ENCODE measurements at places on chromosomes 13 and 19.

DNA sequence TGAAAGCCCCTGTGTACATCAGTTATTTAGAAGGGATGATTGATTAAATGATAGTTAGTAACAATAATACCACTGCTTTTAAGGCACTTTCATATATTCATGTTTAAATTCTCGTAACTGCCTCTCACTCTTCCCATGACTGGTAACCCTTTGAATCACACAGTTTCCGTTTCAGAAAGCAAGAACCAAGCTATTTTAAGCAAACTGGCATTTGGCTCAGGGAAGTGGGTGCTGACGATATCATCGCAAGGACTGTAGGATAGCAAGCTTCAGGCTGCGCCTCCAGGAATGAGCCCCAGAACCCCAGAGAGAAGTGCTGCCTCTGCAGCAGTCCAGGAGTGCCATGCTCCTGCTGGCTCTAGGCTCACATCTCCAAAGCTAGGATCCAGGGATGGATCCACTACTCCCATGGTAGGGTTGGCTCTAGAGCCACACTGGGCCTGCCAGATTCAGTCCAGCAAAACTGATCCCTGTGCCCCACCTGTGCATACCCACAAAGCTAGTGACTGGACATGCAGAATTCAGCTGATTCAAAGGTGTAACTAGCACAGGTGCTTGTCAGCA, 313.5 kb downstream of the SLC7A1 start:
- DNase-seq = no peak

GRCh38 chr19:50252111-50252886, 48.9 kb downstream of the MYH14 start:
- DNase-seq = no peak

GRCh38 chr19:8965887-8966286, 44.3 kb downstream of the MUC16 start:
- no peak for DNase-seq

- no peak for DNase-seq
These were observed 636 bp upstream of the FOXO1 start for GRCh38 chr13:40666933-40667621.

- no peak for DNase-seq
These were observed 33.9 kb downstream of the USP12 start for GRCh38 chr13:27137759-27138158.

DNA sequence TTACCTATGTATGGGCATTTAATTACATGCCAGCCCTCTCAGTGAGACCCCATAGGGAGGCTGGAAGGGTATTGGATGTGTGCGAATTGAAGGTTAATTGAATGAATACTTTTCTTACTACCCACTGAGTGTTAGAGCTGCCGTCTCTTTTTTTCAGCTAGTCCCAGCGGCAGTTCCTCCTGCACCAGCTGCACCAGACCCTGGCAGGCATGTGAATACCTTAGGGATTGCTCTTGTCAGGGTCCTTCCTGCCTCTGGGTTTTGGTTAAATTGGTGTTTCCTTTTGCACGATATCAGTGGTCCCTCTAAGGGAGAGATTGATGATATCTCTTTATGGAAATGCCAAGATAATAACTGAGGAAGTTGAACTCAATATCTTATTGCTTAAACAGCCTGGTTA, 9.8 kb upstream of the CXCL17 start:
- DNase-seq = no peak

GRCh38 chr19:16051254-16052025, 24.9 kb upstream of the TPM4 start:
- DNase-seq = no peak

DNA sequence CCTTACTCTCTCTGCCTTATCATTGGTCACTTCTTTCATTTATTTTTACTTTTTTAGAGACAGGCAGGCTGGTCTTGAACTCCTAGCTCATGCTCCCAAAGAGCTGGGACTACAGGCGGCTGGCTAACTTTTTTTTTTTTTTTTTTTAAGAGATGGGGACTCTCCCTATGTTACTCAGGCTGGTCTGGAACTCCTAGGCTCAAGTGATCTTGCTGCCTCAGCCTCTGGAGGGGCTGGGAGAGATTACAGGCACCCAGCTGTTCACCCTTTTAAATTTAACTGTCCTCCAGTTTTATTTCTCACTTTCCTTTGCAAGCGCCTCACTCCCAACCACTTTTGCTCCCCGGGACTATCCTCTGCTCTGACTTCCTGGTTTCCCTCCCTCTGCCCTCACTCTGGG, 5.6 kb upstream of the CLDN10 start:
- no peak for DNase-seq

DNA sequence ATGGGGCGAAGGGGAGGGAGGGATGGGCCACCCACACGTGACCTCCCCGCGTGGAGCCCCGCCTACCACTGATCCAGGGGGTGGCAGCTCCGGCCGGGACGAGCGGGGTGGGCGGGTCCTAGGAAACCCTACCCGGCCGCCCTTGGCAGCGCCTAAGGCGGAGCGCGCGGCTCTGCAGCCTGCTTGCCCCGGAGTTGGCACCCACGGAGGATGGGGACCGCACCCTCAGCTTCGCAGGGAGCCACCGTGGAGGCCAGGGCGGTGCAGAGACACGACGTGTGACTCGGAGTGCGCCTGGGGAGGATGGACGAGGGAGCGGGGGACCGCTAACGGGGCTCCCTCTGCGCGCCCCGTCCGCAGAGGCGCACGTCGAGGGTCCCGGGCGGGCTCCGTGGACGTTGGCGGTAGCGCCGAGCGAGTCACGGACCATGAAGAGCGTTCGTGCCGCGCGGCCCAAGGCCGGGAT, at the start of gene RGS9BP:
Gene RGS9BP, plus strand, starts transcription at position 129 of the 466 bp plus-strand sequence. CDS start 416 bp downstream, outside the sequence.
- no peak for DNase-seq

DNA sequence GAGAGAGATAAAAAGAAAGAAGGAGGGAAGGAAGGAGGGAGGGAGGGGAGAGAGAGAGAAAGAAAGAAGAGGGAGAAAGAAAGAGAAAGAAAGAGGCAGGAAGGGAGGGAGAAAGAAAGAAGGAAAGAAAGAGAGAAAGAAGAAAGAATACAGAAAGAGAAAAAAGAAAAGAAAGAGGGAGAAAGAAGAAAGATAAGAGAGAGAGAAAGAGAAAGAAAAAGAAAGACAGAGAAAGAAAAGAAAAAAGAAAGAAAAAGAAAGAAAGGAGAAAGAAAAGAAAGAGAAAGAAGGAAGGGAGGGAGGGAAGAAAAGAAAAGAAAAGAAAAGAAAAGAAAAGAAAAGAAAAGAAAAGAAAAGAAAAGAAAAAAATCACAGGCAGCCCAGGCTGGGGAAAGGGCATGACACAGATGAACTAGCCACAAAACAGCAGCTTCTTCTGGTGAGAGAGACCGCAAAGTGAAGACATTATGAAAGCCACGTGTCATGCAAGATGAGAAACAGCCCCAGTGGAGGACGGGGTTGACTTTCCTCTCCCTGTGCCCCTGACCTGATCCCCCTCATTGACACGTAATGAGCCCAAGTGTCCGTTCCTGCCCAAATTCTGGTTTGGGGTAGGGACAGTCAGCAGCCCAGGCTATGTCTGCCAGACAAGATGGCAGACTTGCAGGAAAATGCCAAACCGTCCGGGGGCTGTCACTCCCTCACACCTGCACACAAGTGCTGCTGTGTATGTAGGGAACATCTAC, 102.1 kb downstream of the INSR start:
- DNase-seq = no peak

DNA sequence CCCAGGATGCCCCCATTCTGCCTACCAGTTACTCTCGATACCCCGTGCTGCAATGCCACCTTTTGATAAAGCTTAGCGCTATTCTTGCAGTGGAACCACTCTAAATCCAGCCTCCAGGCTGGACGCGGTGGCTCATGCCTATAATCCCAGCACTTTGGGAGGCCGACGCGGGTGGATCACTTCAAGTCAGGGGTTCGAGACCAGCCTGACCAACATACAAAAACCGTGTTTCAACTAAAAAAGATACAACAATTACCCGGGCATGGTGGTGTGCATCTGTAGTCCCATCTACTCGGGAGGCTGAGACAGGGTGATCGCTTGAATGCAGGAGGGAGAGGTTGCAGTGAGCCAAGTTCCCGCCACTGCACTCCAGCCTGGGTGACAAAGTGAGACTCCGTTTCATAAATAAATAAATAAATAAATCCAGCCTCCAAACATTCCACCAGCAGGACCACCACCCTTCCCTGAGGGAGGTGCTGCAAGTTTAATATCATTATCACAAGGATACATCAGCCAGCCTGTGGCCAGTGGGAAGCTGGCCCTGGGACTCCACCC, 27.7 kb downstream of the CYP2B6 start:
- DNase-seq = no peak

DNA sequence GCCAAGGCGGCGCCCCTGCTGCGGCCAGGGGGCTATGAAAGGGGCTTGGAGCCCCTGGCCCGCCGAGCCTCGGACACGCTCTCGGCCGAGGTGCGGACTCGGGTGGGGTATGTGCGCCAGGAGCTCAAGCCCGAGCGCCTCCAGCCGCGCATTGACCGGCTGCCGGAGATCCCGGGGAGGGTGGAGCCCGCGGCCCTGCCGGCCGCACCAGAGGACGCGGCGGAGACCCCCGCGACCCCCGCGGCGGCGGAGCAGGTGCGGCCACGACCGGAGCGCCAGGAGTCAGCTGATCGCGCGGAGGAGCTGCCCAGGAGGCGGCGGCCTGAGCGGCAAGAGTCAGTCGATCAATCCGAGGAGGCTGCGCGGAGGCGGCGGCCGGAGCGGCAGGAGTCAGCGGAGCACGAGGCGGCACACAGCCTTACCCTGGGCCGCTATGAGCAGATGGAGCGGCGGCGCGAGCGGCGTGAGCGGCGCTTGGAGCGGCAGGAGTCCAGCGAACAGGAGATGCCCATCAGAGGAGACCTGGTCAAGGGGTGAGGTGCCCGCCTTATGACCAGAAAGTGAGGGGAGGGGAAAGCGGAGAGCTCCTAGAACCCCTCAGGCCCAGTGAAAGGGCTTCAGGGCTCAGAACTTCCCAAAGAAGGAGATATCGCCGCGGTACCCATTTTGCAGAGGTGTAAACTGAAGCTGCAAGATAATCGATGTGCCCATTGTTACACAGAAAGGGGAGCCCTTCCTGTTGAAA, 8.8 kb upstream of the SHKBP1 start:
- DNase-seq = no peak

- DNase-seq = no peak
These were observed 155.0 kb downstream of the CYSLTR2 start for GRCh38 chr13:48808683-48809082.

GRCh38 chr19:45156011-45156630, 4.7 kb downstream of the NKPD1 start:
- DNase-seq = no peak

DNA sequence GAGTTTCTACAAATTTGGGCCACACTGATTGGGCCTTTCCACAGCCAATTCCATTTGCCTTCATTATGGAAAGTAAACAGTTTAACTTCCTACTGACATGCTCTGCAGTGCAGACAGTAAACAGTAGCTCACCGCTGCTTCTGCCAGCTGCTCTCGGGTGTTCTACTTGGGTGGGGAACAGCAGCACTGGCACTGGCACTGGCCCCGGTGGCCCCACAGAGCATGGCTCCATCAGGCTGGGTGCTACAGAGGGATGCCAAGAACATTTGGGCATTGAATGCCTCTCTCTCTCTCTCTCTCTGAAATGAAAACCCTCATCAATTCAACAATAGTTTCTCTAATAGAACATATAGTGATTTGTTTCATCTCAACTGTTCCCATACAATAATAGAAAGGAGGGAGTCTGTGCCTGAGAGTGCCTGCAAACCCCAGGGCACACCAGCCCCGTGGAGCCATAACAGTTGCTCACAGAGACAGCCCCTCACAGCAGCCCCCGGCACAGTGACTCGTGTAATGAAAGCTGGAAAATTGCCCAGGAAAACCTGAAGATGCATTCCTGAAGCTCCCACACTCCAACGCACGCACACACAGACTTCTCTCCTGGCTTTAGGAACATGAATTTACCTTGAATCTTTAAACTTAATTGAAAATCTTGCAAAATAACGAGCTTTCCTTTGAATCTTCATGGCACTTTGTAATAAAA, 38.2 kb upstream of the GJB6 start:
- no peak for DNase-seq

DNA sequence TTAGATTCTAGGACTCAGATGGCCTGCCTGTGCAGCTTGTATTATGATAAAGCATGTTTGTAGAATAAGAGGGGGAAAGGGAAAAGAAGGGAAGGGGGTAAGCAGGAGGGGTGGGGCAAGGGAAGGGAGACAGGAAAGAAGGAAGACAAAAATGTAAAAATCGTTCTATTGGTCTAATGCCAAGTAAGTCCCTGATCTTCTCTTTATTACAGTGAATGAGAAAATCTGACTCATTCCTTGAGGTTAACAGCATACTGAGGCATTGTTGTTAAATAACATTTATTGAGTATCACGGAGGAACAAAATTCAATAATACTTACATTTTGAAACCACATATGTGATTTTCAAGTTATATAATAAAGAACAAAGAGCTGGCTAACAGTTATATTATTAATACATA, 1534.7 kb downstream of the OLFM4 start:
- no peak for DNase-seq

DNA sequence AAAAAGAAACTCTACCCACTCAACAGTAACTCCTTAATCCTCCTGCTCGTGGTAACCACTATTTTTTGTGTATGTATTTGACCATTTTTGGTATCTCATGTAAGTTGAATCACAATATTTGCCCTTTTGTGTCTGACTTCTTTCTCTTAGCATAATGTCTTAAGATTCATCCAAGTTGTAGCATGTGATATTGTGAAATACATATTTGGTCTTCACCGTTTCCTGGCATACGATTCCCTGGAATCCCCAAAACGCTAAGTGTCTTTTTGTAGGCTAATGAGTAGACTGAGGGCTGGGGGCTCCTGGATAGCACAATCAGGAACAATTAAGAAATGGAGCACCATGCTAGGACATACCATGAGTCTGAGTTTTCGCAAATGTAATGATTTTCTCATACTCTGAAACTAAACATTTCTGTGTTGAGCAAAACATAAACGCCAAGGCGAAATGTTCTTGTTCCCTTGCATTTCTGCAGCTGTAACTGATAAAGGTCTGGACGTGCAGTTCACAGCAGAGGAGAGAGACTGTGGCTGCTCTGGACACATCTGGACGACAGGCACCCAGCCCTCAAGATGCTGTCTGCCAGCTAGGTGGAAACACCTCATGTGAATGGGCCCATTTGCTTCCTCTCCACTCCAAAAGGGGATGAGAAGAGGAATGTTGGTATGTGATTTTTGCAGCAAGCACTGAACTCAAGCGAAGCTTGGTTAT, 38.4 kb downstream of the BRD4 start:
- DNase-seq = no peak

- no peak for DNase-seq
These were observed 5.4 kb upstream of the RBM42 start for GRCh38 chr19:35623327-35624010.

- no peak for DNase-seq
These were observed 656 bp upstream of the ZNF324 start for GRCh38 chr19:58466089-58466759.

- DNase-seq = no peak
These were observed 9.7 kb upstream of the ARHGAP45 start for GRCh38 chr19:1057176-1057855.

GRCh38 chr13:109235901-109236300, 550.5 kb downstream of the IRS2 start:
- DNase-seq = no peak

Data from NCI-H1436 treated with DMSO at 0.1 percent for 48 hours (cell line).